MCF 10A (cell line): ENCODE measurements at places on chromosomes 4 and X.

DNA sequence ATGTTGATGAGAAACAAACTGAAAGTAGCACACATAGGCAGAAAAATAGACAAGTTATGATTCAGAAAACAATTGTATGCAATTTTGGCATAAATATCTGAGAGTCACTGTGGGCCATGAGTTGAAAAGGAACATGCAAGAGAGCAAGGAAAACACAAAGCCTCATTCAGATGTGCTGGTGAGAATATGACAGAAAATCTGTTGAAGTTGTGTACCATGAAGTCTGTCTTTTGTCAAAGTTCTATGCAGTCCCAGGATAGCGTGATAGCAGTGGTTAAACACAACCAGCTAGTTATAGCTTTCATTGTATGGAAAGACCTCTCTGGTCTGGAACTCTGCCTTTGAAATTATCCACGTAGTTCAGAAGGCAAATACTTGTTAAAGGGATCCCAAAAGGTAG is 53.0 kb downstream of the TMEM154 start:
- DNase-seq: no peak

DNA sequence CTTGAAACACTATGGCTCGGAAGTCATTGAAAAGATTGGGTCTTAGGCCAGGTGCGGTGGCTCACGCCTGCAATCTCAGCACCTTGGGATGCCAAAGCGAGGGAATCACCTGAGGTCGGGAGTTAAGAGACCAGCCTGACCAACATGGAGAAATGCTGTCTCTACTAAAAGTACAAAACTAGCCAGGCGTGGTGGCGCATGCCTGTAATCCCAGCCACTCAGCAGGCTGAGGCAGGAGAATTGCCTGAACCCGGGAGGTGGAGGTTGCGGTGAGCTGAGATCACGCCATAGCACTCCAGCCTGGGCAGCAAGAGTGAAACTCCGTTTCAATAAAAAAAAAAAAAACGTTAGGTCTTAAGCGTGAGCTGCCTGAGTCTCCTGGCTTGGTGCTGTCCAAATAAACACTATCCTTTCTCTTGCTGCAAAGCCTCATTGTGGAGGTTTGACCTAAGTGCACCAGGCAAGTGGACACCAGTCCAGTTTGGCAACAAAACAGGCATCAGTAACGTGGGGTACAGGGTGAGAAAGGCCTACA is 185.9 kb downstream of the DHRSX start:
- no peak for DNase-seq

GRCh38 chr4:183627979-183628588 is 30.9 kb downstream of the RWDD4 start:
- DNase-seq: no peak

DNA sequence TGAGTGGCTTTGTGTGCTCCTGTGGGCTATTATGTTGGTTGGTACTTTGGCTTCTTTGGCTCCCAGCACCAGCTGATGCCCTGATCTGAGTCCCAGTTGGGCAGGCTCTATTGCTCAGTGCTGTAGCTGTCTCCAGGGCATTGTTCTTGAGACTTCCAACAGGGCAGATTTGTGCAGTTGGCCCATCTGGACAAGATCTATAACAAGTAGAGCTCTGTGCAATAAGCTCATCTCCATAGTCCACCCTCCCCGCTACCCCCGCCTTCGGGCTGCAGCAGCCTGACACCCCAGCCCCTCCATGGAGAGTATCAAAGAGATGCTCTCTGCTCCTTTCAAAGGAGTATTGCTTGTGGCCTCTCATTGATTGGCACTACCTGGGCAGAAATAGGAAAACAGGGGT is 5.8 kb upstream of the TMEM31 start:
- no peak for DNase-seq

DNA sequence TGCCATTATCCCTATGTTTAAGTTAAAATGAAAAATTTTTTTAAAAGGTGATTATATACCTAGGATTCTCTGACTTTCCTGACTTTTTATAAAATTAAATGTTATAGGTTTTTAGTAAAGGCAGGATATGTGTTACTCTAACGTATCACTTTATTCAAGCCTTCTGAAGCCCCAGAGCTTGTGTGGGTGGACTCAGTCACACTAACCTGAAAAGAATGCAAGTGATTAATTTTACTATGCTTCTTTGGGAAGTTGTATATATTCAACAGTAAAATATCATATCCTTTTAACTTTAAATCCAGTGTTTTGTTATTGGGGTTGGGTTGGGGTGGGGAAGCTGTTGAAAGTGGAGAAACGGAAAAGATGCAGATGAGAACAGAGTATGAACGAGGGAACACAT is 22.8 kb downstream of the PDLIM3 start:
- no peak for DNase-seq

DNA sequence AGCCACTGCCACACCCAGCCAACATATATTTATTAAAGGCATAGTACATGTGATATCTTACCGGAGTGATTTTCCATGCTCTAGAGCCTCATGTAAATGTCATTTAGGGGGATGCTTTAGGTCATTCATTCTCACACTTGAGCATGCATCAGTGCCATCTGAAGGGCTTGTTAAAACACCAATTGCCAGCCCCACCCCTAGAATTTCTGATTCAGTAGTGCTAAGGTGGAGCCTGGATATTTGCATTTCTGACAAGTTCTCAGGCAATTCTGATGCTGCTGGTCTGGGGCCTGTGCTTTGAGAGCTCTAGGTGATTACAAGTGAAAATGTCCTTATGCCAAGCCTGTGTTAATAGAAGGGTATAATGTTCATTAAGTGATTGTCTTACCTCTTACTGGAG is 107.7 kb downstream of the PHEX start:
- DNase-seq: no peak

DNA sequence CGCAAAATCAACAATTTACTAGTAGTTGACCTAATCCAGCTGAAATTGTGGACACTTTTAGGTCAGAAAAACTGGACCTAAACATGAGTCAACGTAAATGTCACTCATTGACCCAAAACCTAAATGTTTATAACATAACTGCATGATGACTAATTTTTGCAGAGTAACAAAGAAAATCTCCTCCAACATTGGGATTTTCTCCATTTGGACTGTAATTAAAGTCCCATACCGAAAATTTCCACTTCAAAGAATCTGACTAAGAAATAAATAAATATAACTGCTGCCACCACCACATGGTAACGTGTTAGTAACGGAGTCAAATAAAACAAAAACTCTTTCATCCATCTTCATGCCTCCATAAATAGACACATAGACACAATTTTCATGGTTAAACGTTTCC is 1.9 kb downstream of the ADGRA3 start:
- peak; percentile 55 for DNase-seq

- no peak for DNase-seq
Observed at GRCh38 chr4:111074523-111075114, 451.7 kb upstream of the PITX2 start.

DNA sequence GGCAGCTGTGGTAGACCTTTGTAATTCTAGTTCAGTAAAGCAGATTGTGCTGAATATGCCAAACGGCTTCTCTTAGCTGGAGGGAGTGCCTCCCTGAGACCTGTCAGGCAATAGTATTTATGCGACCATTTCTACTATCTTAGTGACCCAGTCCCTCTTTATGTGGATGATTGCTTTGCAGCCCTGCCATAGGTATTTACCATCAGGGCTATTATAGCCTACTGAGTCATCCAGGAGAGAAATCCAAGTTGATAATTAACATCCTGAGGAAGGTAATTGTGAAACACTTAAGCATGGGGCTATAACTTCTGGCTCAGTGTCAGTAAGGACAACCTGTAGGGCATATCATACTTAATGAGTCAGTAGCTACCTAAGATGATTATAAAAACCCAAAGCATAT is 103.9 kb upstream of the MAOA start:
- peak; percentile 74 for DNase-seq
